ENCODE measurements at places on chromosomes 7 and 10.

GRCh38 chr7:1530946-1531262 is 402 bp downstream of the MAFK start:
- DNase-seq = no peak

- no peak for DNase-seq
These were observed 1.5 kb upstream of the HOXA9 start for GRCh38 chr7:27166531-27167505.

DNA sequence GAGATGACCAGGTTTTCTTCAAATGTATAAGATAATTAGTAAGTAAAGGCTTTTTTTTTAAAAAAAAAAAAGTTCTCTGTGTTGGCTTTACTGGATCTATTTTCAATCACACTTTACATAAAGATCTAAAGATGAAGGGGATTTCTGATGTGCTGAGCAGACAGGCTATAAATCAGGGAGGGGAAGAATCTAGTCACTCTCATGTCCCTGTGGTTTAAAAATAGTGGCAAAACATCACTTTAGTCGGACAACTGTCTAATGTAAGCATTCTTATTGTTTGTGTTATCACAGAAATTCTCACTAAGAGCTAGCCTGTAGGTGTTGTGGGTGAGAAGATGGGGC is 132.7 kb downstream of the ICA1 start:
- no peak for DNase-seq

GRCh38 chr10:71486484-71487114 is 89.9 kb downstream of the CDH23 start:
- no peak for DNase-seq

DNA sequence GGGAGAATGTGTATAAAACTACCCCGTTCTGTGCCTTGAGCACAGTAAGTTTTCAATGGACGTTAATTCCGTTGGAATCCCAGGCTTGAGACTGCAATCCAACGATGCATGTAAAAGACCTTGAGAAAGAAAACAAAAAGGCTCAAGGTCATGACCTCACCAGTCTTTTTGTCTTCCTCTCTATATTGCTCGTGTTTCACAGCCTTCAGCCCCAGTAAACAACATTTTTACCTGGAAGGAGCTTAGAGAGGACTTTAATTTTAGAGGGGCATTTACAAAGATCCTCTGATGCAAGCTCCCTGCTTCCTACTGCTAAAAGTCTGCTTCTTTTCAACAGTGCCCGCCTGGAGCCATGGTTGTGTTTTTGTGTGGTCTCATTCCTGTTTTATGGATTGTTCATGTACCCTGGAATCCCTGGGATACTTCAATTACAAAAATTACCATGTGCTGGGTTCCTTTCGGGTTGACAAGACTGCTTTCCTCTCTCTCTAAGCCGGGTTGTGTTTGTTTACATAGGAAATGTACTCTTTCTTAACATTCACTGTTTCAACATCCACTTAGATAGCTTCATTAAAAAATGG is 320.1 kb upstream of the NFE2L3 start:
- no peak for DNase-seq

- no peak for DNase-seq
These were observed 155.0 kb upstream of the CHST15 start for GRCh38 chr10:124248056-124249045.

GRCh38 chr7:139330333-139331030 is 10.7 kb upstream of the FMC1 start:
- DNase-seq = no peak

DNA sequence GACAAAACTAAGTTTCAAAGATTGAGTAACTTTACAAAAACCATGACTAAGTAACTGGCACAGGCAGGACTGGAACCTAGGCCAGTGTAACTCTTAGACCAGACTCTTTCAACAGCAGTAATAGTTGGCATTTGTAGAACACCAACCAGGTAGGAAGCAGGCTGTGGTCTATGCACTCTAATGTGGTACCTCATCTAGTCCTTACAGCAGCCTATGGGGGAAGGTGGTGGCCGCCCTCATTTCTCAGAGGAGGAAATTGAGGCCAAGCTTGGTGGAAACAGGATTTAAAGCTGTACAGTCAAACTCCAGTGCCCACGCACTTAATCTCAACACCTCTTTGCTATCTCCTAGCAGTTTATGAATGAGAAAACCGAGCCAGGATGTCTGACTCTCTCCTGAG is 165.4 kb upstream of the LRGUK start:
- DNase-seq = no peak

DNA sequence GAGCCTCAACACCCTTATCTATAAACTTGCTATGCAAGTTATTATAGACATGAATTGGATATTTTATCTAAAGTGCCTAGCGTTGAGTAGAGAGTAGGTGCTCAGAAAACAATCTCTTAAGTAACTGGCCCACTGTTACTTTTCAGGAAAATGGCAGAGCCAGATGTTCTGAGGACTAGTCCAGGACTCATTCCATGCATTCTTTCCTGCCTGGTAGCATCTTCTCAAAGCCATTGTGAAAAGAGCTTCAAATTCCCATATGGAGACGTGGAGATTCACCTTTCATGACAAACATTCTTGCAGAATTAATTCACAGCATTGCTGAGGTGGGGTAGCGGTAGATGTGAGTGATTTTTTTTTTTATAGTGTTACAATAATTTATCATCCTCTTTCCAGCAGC is 35.9 kb upstream of the ITPRID1 start:
- DNase-seq = no peak

- DNase-seq = no peak
These were observed 15.3 kb downstream of the PAPSS2 start for GRCh38 chr10:87674943-87675342.

DNA sequence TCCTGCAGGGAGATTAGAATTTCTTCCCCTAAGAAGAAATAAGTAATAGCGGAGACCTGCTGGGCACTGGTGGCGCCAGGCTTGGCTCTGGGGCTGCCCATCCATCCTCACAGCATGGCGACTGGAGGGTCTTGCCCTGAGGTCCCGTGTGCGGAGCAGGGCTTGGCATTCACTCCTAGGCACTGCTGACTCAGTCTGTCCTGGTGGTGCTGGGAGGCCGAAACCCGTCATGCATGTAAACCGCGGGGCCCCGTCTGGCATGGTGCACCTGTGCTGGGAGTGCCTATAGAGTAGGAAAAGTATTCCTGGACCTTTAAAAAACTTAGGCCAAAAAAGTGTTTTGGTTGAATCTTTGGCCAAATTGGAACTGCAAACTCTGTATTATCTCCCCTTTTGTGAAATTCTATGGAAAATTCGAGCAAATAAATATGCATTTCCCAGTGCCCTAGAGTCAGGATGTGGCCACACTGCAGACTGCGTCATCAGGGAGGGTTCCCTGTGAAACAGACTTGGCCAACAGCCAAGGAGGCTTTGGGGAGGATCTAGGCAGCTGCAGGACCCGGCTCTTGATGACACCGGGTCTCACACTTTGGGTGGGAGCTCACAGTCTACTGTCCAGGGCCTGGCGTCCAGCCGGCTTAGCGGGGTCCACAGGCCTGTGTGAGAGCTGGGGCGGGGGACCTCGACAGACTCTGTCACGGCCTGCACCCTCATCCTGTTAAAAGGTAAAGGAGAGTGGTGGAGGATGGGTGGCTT is 122.3 kb downstream of the VIPR2 start:
- no peak for DNase-seq

DNA sequence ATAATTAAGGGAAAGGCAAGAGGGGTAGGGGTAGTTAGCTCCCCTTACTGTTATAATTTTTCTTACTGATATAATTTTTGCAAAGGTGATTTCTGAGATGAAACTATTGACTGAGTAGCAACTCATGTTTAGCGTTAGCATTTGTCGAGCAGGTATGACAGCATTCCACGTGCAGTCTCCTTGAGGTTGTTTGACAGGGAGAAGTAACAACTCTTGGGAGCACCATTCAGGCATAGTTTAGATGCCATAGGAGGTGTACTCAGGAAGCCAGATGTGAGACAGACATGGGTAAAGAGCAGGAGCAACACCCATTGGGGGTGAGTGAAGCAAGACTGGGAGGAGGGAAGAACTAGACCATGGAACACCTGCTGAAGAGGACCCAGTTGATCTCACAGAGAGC is 96.6 kb upstream of the KLF6 start:
- DNase-seq = no peak

DNA sequence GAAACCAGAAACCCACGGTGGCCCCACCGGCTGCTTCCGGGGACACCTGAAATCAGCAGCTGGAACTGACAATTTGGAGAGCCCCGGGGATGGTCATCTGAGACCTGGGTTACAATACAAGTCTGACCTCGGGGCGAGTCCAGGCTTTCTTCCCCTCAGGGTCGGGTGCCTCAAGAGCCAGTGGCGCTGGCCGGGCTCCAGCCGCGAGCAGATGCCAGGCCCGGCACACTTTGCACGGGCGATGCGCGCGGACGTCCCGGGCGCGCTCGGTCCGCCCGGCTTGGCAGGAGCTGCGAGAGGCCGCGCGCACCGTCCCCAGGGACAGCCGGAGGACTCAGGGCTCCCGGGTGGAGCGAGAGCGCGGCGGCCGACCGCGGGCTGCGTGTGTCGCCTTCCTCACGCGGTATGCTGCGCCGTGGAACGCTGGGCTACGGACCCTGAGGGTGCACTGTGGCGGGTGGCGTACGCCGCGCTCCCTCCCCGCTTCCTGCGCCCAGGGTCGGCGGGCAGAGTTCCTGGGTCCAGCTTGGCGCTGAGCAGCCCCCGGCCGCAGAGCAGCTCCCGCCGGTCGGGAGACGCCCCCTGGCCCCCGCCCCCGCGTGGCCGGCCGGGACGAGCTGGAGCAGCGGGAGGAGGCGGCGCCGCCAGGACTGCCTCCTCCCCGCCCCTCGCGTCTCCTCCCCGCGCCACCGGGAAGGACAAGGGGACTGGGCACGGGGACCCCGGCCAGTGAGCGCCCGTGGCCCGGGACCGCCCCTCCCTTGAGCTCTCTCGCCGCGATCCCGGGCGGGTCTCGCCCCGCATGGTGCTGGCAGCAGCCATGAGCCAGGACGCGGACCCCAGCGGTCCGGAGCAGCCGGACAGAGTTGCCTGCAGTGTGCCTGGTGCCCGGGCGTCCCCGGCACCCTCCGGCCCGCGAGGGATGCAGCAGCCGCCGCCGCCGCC is at the start of gene RBM20:
Gene RBM20 (plus strand): TSS at position 684 of the 945 bp plus-strand sequence. CDS start 119 bp downstream, at position 803.
- DNase-seq = no peak

GRCh38 chr10:102785818-102786217 is 42.1 kb downstream of the WBP1L start:
- no peak for DNase-seq

- DNase-seq = no peak
These were observed 86.9 kb downstream of the SIRT1 start for GRCh38 chr10:67971311-67971710.

GRCh38 chr10:103543617-103544525 is 50.4 kb downstream of the NEURL1 start:
- no peak for DNase-seq

DNA sequence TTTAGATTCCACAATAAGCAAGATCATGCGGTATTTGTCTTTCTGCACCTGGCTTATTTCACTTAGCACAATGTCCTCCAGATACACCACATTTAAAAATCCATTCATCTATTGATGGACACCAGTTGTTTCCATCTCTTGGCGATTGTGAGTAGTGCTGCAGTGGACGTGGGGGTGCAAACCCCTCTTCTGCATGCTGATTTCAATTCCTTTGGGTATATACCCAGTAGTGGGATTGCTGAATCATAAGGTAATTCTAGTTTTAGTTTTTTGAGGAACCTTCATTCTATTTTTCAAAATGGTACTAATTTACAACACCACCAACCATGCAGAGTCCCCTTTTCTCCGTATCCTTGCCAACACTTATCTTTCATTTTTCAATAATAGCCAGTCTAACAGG is 2.0 kb upstream of the ASB10 start:
- no peak for DNase-seq

DNA sequence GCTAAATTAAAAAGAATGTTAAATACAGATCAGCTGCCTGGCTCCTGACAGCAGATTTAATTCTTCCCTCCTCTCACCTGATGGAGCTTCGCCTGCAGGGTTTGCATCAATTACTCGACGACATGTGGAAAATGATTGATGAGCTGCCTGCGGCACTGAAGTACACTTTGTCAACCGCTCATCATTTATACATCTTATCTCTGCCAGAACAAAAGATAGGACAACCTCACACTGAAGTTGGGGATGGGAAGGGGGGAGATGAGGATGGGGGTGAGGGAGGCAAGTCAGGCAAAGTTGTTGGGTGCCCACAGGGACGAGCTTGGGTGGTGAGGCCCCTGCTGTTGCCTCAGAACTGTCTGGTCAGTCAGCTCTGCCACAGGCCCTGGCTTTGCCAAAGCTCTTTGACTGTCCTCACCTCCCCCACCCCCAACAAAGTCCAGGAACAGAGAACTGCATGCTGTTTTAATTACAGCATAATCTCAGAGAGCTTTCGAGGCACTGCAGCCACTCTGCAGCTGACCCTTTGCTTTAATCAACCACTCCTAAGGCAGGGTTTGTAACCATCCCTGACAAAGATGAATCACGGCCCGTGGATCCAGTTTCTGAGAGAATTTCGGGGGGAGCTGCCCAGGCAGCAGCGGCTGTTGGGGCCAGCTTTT is 702.3 kb downstream of the LRMDA start:
- DNase-seq = no peak

- DNase-seq = no peak
These were observed 232.5 kb upstream of the FZD1 start for GRCh38 chr7:91031757-91032156.

DNA sequence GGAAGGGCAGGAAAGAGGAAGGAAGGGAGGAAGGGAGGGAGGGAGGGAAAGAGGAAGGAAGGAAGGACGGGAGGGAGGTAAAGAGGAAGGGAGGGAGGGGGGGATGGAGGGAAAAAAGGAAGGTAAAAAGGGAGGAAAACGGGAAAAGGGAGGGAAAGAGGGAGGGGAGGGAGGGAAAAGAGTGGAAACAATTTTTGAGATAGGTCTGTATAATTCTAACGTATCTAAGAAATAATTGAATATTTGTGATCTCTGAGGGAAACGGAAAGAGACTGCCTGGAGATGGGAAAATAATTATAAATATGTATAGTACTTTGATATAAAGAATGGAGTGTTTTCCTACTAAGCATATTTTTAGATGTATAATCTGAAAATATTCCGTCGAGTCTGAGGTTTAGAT is 158.2 kb upstream of the FOXK1 start:
- DNase-seq = no peak

GRCh38 chr7:81865754-81866153 is 95.9 kb upstream of the HGF start:
- no peak for DNase-seq

- DNase-seq = no peak
These were observed 242.5 kb downstream of the VTI1A start for GRCh38 chr10:112689327-112690072.

All from astrocyte of the cerebellum (primary cell).